ENCODE measurements at places on chromosomes 12 and 14. TPM values are rescaled to one million over a fixed set of nuclear protein-coding genes. Genes with fewer than 3 reads are reported as not detected.

DNA sequence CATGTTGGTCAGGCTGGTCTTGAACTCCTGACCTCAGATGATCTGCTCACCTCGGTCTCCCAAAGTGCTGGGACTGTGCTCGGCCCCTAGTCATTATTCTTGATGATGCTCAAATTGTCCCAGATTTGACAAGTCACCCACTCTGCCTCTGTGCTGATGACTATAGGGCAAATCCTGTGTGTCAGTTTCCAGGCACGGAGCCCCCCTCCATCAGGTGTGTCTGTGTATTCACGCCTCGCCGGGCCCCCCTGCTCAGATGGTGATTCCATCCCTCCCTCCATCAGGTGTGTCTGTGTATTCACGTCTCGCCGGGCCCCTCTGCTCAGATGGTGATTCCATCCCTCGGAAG, 4.3 kb upstream of the GPR132 start:
- no peaks in the 10 kb centered on the region for H3K27me3 ChIP-seq
- no peak for DNase-seq
- H3K36me3 ChIP-seq = no peaks in the 10 kb centered on the region
- H3K27ac ChIP-seq = no peak overlapping the region
- H3K4me1 ChIP-seq = peaks cover 4% of the 10 kb centered on the region

DNA sequence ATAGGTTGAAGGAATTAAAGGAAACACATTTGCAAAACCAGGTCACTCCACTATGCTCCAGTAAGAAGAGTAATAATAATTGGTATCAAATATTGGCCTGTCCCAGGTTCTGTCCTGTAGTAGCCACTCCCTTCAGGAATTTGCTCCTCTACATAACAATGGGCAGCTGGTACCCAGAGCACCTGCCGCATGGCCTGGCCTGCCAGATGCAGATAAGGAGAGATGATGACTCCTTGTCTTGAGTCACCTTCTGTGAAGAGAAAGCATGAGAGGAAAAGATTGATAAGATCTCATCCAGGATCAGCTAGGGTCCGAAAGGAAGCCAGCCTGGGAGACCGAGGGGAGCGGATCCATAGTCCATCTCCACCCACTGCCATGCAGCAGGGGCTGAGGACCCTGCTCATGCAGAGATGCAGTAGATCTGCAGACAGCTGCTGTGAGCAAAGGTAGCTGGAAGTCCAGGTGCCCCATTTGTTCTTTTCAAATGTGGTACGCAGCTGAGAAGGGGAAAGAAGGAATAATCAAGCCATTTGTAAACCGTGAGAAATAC, 24.3 kb downstream of the VCPKMT start:
- no peak for DNase-seq
- no peak overlapping the region for H3K27ac ChIP-seq
- no peaks in the 10 kb centered on the region for H3K36me3 ChIP-seq

PMCH gene
- not detected for total RNA-seq

RHOJ gene
- not detected for total RNA-seq

BCL11B gene
- not detected for total RNA-seq

WDHD1 gene
- total RNA-seq = 31.2 TPM

All from Karpas-422 (cell line).